ENCODE measurements at places on chromosomes 7 and 10. TPM values are rescaled to one million over a fixed set of nuclear protein-coding genes. Genes with fewer than 3 reads are reported as not detected.

- H3K27ac ChIP-seq = no peak overlapping the region
- DNase-seq = no peak
- H3K4me3 ChIP-seq = no peak overlapping the region
- H3K27me3 ChIP-seq = no peaks in the 10 kb centered on the region
- no peaks in the 10 kb centered on the region for H3K36me3 ChIP-seq
Observed at GRCh38 chr7:142506601-142507000, 242.7 kb upstream of the PRSS1 start.

- peaks cover 6% of the 10 kb centered on the region for H3K4me1 ChIP-seq
- H3K36me3 ChIP-seq = peaks cover 13% of the 10 kb centered on the region
- H3K27me3 ChIP-seq = no peaks in the 10 kb centered on the region
Observed at GRCh38 chr10:101367569-101368453, 13.8 kb downstream of the BTRC start.

GRCh38 chr7:142331941-142332340 lies 74.1 kb upstream of the PRSS58 start:
- DNase-seq = no peak
- H3K36me3 ChIP-seq = no peaks in the 10 kb centered on the region
- H3K4me1 ChIP-seq = no peaks in the 10 kb centered on the region
- no peaks in the 10 kb centered on the region for H3K27me3 ChIP-seq
- no peak overlapping the region for H3K4me3 ChIP-seq
- no peak overlapping the region for H3K27ac ChIP-seq

- H3K27ac ChIP-seq = no peak overlapping the region
- no peak overlapping the region for H3K4me3 ChIP-seq
Observed at GRCh38 chr10:12243864-12244620, 48.1 kb downstream of the CDC123 start.

Gene BTRC
- total RNA-seq = 5.3 TPM

Gene TEX47
- total RNA-seq = not detected

Data from stomach (tissue), 19 donors.